ENCODE measurements at places on chromosomes 4 and X. TPM values are rescaled to one million over a fixed set of nuclear protein-coding genes. Genes with fewer than 3 reads are reported as not detected.

Gene TCP11X1
- not detected for total RNA-seq

Gene NPY2R
- total RNA-seq = not detected

Gene HDX
- 3.7 TPM for total RNA-seq

Gene FAM47E
- total RNA-seq = 0.51 TPM

Gene PDE6B
- total RNA-seq = 29.0 TPM

Gene MAGEA3
- not detected for total RNA-seq

Gene UNC5C
- total RNA-seq = 11.7 TPM

Gene HELT
- total RNA-seq = not detected

Gene ZBED1
- total RNA-seq = 29.2 TPM

Gene GLRA2
- total RNA-seq = not detected

Gene FAM184B
- not detected for total RNA-seq

Gene OGT
- total RNA-seq = 73.7 TPM

Gene FABP2
- not detected for total RNA-seq

Gene F11
- not detected for total RNA-seq

Gene APBB2
- 63.2 TPM for total RNA-seq

Gene ETDA
- not detected for total RNA-seq

Gene MBTPS2
- total RNA-seq = 8.3 TPM

Gene SEPSECS
- total RNA-seq = 2.4 TPM

Gene TCEAL7
- 11.8 TPM for total RNA-seq

Gene FGB
- 35.5 TPM for total RNA-seq

Gene SLC6A8
- 53.7 TPM for total RNA-seq

Gene GSX2
- not detected for total RNA-seq

Gene MTNR1A
- 0.16 TPM for total RNA-seq

Gene PABPC1L2A
- not detected for total RNA-seq

Gene ZNF141
- total RNA-seq = 5.6 TPM

Gene TMSB15A
- 5.3 TPM for total RNA-seq

Gene SPINK2
- total RNA-seq = not detected

Gene NPY1R
- total RNA-seq = 38.8 TPM

Gene GLOD5
- total RNA-seq = not detected

Gene ZNF827
- 34.0 TPM for total RNA-seq

Gene LIMCH1
- 9.1 TPM for total RNA-seq

Gene SATL1
- not detected for total RNA-seq
